ENCODE measurements at places on chromosomes 2 and 18.

GRCh38 chr2:62374301-62375112 is 131.5 kb downstream of the TMEM17 start:
- no peak for DNase-seq

DNA sequence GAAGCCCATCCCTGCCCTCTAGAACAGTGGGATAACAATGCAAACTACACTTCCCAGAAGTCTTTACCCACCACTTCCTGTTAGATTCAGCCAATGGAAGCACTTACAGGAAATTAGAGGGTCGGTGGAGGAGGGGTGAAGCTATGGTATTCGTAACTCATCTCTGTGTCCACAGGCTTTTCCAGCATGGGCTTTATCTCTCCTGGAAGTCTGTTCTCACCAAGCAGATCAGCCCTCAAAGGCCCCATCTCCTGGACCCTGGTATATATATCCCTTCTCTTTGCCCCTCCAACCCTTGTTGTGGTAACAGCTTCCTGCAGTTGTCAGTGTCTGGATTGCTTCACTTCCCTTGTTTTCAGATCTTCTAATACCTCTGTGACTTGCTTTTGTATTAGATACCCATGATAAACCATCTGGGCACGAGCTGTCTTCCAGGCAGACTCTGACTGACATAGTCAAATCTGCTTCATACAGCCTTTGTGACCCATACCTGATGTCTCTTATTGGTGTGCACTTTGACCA is 475.0 kb upstream of the POU3F3 start:
- DNase-seq, result peak; percentile 10

DNA sequence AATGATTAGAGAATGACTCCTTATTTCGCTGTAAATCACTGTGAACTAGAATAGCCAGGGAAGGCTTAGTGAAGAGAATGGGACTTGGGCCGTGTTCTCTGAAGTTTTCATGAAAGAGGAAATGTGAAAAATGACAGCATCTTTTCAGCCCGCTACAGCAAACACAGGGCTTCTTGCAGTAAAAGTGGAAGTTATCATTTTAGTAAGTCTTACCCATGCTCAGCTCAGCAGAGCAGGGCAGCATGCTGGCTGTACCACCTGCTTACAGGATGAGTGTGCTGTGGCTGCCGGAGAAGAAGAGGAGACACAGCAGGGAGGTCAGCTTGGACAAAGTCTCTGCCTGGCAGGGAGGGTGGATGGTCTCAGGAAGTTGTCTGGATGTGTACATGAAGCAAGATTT is 300.7 kb upstream of the DLGAP1 start:
- DNase-seq, result no peak

DNA sequence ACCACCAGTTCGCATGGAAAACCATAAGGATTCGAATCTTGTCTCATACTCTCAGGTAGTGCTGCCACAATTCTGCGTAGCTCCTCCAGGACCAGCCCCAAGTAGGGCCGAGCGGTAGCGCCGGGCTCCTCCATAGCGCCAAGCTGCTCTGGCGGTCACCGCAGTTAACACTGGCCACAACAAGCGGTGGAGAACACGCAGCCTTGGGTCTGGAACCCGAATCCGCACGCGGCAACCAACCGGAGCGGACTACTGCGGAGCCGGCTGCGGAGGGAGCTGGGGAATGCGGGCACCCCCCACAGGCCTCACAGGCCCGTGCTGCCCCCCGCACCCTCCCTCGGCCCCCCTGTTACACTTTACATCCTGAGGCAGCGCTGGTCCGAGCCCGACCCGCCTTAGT is 531.5 kb downstream of the STK39 start:
- DNase-seq, result no peak

DNA sequence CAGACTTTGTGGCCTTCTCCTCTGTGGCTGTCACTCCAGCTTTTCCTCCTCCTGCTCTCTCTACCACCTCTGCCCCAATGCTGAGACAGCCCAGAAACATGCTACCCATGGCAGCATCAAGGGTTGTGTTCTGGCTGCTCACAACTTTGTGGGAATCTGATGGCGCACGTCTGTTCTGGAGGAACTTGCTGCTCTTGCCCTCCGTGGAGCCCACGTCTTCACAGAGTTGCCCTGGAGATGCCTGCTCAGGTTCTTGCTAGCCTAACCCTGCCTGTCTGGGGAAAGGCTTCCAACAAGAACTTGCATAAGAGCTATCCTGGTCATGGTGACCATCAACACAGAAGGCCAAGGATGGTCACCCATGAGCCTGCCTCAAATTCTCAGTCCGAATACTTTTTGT is 237.4 kb downstream of the AFF3 start:
- no peak for DNase-seq

DNA sequence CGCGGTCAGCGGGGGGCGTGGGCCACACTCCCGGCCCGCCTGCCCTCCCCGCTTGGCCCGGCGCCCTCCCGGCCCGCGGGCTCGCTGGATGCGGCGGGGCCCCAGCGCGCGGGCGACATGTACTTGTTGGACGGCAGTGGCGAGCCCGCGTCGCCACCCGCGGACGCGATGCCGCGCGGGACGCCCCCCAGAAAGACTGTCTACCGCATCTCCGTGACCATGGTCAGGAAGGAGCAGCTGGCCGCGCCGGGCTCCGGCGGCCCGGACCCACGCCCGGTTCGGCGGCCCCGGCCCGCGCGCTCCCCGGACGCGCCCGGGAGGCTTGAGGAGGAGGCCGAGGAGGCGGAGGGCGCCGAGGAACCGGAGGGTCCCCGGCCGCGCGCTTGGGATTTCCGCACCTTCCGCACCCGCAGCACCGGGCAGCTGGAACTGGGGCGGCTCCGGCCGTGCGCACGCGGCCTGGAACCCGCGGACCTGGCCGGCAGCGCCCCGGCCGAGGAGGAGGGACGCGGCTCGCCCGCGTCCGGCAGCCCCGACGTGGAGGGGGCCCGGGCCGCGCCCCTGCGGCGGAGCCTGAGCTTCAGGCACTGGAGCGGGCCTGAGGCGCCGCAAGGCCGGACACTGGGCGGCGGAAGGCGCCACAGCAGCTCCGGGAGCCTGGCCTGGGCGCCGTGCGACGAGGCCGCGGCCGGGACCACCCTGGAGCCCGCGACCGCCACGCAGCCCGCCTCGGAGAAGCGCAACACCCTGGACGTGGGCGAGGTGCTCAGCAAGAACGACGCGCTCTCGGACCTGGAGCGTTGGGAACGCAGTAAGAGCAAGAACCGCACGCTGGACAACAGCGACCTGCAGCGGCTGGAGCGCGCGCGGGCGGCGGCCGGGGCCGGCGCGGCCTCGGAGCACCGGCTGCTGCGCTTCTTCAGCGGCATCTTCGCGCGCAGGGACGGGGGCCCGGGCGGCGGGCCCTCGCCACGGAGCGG is 176.4 kb downstream of the AGAP1 start:
- DNase-seq, result no peak

GRCh38 chr18:23159344-23159743 is 24.1 kb downstream of the CABLES1 start:
- no peak for DNase-seq

DNA sequence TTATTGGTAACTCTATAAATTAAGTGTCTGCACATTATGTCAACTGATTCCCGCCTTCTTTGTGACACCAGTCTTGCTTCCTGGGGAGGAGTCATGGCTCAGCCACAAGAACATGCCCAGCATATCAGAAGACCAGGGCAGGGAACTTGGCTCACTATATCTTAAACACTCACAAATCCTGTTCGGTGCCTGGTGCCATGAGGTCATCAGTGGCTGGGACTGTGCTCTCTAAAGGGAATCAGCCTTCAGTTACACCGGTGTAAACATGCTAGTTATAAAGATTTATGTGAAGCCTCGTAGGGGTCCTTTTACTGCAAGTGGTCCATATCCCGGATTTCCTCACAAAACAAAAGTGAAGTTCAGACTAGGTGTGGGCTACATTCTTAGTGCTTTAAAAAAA is 73.1 kb upstream of the ZNF521 start:
- no peak for DNase-seq

- DNase-seq, result no peak
Observed at GRCh38 chr2:128565441-128565840, 246.8 kb upstream of the HS6ST1 start.

- no peak for DNase-seq
Observed at GRCh38 chr2:201150454-201151020, 32.4 kb upstream of the CASP10 start.

GRCh38 chr18:70455731-70456130 is 166.9 kb downstream of the SOCS6 start:
- DNase-seq, result no peak

- DNase-seq, result no peak
Observed at GRCh38 chr2:204174034-204174433, 237.5 kb downstream of the ICOS start.

- no peak for DNase-seq
Observed at GRCh38 chr18:46401486-46402070, 255.4 kb downstream of the LOXHD1 start.

- DNase-seq, result no peak
Observed at GRCh38 chr2:9802576-9802993, 40.7 kb upstream of the TAF1B start.

DNA sequence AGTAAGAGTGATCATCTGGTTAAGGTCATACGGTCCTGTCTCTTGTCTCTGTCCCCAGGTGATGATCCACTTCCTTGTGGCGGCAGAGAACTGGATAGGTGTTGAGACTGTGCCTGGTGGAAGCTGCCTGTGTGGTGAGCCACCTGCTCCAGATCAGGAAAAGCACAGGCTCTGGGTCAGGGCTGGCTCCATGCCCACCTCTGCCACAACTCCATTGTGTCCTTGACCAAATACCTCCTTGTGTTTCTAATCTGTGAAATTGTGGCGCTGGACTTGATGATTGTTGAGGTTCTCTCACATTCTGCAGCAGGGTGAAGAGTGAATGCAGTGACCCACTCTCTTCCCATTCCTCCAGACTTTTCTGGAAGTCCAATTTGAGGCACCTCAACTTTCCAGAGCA is 45.7 kb upstream of the EN1 start:
- DNase-seq, result no peak

GRCh38 chr2:200502196-200502595 is 7.7 kb downstream of the KCTD18 start:
- DNase-seq, result no peak

DNA sequence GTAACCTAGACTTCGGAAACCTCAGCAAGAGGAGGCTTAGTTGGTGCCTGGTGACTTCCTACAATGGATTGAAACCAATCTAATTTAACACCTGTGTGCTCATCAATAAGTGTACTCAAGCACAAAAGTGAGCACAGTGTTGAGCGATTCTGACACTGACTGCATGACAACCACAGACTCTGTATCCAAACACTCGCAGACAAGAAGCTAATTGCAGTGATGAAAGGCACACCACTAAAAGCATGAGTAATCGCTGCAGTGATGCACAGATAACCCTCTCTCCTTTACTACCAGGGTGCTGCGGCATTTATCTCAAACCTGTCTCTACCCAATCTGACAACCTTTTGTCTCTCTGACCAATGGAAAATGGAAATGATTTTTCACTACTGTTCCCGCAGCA is 168.1 kb downstream of the AFF3 start:
- no peak for DNase-seq

- peak; percentile 89 for DNase-seq
Observed at GRCh38 chr2:112749755-112750559, 14.5 kb downstream of the CKAP2L start.

DNA sequence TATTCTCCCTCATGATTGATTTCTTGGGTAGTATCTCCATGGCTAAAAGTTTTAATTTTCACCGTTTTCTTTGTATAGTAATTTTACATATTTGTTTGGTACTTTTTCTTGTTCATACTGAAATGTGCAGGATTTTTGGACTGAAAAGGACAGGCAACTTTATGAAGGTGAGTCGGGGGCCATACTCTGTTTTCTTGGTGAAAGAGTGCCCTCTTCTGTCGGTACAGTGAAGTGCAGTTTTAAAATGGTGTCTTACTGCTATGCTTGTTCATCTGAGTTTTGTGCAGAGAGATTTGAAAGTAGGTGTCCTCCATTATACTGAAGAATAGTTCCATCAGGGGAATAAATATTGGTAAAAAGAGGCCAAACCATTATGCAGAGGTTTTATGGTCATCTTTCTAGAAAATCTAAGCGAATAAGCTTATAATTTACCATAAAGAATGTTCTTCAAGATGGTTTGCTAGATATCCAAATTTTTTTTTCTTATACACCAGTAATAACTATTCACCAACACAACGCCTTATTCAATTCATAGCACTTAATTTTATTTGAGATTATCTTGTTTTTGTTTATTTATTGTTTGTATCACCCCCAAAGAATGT is 8.7 kb upstream of the SERPINB13 start:
- no peak for DNase-seq

DNA sequence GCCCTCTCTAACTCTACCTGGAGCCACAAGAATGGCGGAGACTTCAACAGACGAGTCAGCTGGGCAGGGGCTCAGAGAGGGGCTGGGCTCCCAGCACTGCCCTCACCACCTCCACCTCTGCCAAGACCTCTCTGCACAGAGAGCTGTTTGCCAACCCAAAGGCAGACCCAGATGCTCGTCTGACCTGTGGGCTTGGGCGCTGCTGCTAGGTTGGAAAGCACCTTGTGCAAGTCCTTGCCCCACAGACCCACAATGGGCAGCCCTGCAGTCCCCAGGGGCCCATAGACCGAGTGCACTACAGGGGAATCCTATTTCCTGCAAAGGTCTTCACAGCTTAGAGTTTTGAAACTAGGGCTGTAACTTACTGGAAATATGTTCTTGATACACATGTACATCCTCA is 13.3 kb downstream of the ACKR3 start:
- no peak for DNase-seq

DNA sequence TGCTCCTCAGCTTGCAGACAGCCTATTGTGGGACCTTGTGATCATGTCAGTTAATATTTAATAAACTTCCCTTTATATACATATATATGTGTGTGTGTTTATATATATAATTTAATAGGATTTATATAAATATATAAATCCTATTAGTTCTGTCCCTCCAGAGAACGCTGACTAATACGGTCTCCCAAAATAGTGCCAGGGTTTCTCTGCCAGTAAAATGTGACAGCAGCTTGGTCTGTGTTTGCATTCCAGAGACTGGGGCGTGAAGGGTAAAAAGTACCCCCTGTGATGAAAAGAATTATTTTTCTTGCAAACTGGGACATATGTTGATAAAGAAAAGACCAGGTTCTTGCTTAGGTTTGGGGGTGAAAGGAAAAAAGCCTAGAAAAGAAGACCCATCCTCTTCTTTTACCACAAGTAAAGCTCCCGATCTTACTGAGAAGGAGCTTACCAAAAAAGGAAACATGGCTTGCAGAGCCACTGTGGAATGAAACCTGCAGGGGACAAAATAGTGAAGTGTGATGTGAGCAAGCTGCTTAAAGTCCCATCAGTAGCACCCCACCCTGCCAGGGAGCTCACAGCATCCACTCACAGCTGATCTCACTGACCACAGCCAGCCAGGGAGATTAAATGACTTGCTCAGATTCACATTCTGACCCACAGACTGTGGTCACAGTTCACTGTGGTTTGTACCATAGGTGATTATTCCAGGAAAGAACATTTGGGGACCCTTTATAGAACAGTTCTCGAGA is 110.9 kb upstream of the RMP24 start:
- DNase-seq, result no peak
